ENCODE measurements at places on chromosomes 11 and 22.
A peak's percentile ranks its signal among the peaks of the same experiment; 100 is the strongest.

- DNase-seq: no peak
Observed at GRCh38 chr22:38652859-38653258, 3.3 kb downstream of the FAM227A start.

GRCh38 chr11:130510407-130511006, 62.1 kb downstream of the ADAMTS15 start:
- DNase-seq: no peak

- DNase-seq: no peak
Observed at GRCh38 chr11:14544611-14545010, 24.4 kb upstream of the PSMA1 start.

DNA sequence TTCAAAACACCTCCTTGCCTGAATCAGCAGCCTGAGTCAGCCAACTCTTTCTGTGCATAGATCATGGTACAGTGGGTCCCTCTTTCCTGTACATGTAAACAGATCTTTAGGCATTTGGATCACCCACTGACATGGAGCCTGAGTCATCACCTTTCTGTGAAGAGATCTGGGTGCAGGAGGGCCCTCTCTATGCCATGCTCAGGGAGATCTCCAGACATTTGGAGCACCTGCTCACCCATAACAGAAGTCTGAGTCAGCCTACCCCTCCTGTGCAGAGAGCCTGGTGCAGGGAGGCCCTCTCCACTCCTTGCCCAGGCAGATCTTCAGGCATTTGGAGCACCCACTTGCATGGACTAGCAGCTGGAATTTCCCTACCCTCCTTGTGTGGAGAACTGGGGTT, 56.2 kb upstream of the GLYAT start:
- no peak for DNase-seq

DNA sequence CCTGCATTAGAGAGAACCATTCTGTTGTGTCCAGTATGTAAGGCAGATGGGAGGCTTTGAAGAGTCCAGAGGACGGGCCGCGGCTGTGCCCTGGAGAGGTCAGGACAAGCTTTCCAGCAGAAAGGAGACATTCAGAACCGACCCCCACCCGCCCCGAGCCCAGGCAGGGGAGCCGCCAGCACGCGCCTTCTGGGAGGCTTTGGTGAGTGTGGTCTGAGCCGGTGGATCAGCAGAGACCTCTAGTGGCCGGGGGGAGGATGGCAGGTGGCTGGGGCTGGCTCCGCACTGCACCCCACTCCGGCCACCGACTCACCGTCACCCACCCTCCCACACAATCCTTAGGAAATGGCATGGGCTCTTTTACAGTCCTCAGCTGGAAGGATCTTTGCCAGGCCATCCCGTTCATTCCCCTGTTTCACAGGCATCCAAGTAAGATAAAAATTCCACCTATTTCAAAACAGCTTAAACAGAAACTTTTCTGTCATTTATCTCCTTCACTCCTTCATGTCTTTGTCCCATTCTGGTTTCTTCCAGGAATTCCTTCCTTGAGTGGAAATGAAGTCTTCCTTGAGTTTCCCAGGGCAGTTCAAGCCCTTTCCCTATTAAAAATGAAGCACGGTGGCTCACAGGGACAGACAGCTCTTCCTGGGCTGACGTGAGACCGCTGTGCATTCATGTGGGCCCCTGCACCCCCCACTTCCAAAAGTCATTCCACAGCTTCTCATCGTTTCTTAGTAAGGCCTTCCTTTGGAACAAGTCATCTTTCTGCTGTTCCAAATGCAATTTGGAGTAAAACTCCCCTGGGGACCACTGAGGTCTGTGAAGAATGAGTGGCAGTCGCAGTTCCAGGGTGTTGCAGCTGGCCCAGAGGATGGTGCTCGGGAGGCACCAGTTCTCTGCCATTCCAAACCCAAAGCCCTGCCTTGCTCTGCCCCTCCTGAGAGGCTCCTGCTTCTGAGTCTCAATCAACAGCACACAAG, 91.0 kb downstream of the FEZ1 start:
- DNase-seq: peak; percentile 19

DNA sequence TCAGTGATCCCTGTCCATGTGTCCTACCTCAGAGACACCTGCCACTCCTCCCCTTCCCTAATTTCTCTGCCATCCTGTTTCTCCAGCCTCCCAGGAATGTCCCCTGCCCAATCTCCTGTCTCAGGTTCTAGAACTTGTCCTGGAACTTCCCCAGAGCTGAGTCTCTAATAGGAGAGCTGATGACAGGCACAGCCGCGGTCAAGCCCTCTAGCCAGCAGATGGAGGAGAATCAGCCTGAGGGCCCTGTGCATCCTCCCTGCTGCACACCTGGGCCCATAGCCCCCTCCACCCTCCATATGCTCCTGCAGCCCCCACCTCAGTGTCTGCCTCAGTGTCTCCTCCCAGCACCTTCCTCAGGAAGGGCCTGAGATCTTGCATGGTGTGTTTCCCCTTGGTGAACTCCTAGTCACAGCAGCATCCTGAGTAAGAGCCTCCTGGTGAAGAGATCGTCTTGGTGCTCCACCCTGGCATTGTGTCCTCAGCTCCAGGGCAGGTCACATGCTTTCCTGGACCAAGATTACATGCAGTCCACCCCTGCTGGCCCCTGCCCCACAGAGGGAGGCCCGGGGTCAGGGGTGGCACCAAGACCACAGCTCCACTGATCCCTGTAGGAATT, 43.9 kb upstream of the VPREB1 start:
- no peak for DNase-seq

DNA sequence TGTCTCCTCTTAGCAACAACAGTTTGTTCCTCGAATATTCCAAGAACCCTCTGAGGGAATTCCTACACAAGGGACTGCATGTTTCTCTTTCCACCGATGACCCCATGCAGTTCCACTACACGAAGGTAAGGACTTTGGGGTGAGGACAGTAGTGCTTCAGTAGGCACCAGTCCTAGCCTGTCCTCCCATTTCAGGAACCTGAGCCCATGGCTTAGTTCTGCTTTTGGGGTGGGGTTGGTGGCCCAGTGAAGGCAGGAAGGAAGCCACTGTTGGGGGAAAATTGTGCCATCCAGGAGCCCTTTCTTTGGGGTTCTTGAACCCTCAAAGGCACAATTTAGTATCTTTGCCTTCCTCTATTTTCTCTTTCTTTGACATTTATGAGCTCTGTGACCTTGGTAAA, 38.2 kb downstream of the RNF141 start:
- no peak for DNase-seq

- DNase-seq: no peak
Observed at GRCh38 chr11:7691759-7692350, 14.4 kb downstream of the OVCH2 start.

GRCh38 chr22:48391171-48391711, 1436.4 kb downstream of the BRD1 start:
- DNase-seq: no peak

DNA sequence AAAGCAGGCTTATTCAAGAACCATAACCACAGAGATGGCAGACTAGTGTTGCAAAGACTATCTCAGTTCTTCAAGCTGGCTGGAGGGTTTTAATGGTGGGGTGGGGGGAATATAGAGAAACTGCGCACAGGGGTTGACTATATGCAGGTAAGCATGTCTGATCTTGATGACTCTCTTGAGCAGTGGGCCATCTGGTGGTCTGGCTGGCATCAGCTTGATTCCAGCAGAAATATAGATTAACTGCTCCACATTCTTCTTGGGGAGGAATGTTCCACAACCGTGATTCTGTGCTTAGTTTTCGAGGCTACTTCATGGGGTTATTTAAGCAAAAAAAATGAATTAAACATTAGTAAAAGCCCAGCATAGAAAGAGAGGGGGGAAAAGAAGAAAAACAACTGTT, 158.8 kb upstream of the PGR start:
- DNase-seq: no peak

GRCh38 chr22:42131562-42131961, 952 bp upstream of the CYP2D6 start:
- no peak for DNase-seq

DNA sequence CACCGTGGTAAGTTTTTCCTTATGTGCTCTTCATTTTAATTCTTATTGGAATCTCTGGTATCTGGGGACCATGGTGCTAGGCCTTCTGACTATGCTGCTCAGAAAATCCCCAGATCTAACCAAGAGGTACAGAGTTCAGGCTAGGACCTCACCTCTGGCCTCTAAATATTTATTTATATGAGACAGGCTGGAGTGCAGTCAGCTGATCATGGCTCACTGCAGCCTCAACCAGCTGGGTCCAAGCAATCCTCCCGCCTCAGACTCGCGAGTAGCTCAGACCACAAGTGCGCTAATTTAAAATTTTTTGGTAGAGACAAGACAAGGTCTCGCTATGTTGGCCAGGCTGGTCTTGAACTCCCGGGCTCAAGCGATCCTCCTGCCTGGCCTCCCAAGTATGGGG, 38.4 kb downstream of the PKNOX2 start:
- no peak for DNase-seq

GRCh38 chr22:50503475-50504145, 3.9 kb downstream of the LMF2 start:
- DNase-seq: no peak

GRCh38 chr22:20741634-20742581, 32.0 kb upstream of the SERPIND1 start:
- no peak for DNase-seq

- DNase-seq: no peak
Observed at GRCh38 chr11:113188371-113188834, 126.0 kb upstream of the TTC12 start.

GRCh38 chr11:57354699-57355098, 16.5 kb downstream of the P2RX3 start:
- DNase-seq: no peak

GRCh38 chr11:28566339-28567089, 458.3 kb downstream of the METTL15 start:
- DNase-seq: no peak

GRCh38 chr11:44633641-44634040, 68.2 kb downstream of the CD82 start:
- DNase-seq: no peak

- DNase-seq: no peak
Observed at GRCh38 chr11:68710409-68710808, 26.1 kb downstream of the GAL start.

GRCh38 chr11:90187839-90188238, 35.0 kb downstream of the CHORDC1 start:
- no peak for DNase-seq

GRCh38 chr11:11267312-11267711, 85.7 kb downstream of the CSNK2A3 start:
- no peak for DNase-seq

DNA sequence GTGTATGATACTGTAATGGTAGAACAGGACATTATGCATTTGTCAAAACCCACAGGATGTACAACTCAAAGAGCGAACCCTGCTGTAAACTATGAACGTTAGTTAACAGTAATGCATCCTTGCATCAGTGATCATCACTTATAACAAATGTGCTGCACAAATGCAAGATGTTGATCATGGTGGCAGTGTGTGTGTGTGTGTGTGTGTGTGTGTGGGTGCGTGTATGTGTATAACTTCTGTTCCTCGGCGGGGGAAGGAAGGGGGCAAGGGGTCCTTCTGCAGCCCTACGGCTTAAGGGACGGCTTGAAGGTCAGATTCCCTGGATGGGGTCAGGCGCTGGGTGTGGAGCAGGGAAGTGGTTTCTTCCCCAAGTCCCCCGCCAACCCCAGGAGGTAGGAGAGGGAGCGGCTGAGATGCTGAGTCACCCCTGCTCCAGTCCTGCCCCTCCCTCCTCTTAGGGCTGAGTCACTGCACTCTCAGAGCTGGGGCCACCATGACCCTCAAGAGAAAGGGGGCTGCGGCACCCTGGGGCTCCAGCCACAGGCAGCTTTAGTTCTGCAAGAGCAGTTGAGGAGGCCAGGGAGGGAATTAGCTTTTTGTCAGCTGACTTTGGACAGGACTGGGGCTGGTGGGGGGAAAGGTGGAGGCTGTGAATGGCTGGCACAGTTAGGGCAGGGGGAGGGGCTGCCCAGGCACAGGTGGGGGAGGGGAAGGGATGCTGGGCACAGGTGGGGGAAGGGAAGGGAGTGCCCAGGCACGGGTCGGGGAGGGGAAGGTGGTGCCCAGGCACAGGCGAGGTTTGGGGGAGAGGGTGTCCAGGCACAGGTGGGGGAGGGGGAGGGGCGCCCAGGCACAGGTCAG, 8.8 kb upstream of the CTSD start:
- peak; percentile 31 for DNase-seq

DNA sequence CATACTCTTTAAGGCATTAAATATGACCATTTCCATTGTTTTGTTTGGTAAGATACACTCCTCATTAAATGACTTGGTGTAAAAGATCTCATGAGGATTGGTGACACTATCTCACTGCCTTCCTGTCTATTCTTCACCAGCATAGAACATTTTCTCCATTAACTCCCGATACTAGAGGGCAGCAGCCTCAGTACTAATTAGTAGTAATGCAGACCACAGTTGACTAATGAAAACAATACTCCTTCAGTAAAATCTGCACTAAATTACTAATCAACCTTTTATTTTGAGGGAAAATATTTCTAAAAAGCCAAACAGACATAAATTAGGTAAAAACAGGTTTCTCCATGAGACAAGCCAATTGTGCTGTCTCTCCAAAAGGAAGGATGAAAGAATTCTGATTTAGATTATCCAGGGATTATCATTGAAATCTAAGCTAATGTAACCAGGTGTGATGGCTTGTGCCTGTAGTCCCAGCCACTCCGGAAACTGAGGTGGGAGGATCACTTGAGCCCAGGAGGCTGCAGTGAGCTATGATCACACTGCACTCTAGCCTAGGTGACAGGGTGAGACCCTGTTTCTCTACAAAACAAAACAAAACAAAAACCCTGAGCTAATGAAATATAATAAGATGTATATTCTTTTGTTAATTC, 9.4 kb downstream of the PGM2L1 start:
- DNase-seq: peak; percentile 49

DNA sequence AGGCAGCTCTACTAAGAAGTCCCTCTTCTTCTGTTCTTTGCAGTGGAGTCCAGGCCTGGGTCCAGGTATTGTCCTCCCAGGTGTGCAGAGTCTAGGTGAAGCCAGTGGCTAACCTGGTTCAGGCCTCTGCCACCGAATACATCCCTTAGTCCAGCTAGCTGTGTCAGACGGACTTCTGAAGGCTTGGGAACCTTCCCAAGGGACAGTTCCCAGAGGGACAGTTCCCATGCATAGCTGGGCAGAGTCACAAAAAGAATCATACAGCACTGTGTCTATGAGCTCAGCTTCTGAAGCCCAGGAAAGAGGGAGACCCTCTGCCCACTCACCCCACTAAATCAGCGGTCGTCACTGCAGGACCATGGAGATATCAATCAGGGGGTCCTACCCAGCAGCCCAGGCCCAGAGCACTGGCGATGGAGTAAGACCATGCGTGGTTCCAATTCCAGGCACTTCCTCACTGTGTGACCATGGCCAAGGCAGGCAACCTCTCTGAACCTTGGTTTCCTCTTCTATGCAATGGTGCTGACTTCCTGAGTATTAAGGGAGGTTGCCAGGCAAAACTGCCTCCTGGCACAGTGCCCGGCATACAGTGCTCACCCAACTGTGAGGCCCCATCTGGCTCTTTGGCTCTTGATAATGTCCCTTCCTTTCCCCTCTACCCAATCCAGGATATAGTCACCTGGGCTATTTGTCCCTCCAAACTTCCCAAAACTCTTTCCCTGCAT, 3.4 kb downstream of the MS4A10 start:
- DNase-seq: no peak

- DNase-seq: no peak
Observed at GRCh38 chr11:119878990-119879389, 150.0 kb upstream of the NECTIN1 start.

GRCh38 chr22:41658869-41659268, 29.8 kb downstream of the SNU13 start:
- no peak for DNase-seq

- no peak for DNase-seq
Observed at GRCh38 chr11:62108017-62108750, 15.6 kb upstream of the INCENP start.

GRCh38 chr11:42974510-42975179, 337.2 kb upstream of the API5 start:
- no peak for DNase-seq

Data from activated CD8-positive, alpha-beta memory T cell treated with anti-CD3 and anti-CD28 coated beads for 4 hours (primary cell).